ENCODE measurements at places on chromosomes 3 and 15. TPM values are rescaled to one million over a fixed set of nuclear protein-coding genes. Genes with fewer than 3 reads are reported as not detected.

DNA sequence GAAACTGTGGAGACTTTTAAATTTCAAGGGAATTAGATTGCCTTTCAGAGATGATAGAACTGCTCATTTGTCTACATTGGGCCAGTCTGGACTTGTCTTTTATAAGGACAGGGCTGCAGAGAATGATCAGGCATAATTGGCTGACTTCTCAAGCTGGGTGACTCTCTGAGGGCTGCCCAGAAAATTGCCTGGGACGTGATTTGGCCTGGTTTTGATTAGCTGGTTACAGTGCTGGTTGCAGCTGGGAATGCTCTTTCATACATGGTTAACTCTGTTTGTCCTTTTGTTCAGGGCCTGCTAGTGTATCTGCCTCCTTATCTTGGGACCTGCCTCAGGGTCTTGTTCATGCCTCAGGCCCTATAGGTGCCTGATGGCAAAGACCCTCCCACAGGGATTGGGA is 245.6 kb downstream of the CLSTN2 start:
- no peaks in the 10 kb centered on the region for H3K27me3 ChIP-seq
- H3K36me3 ChIP-seq = no peaks in the 10 kb centered on the region

DNA sequence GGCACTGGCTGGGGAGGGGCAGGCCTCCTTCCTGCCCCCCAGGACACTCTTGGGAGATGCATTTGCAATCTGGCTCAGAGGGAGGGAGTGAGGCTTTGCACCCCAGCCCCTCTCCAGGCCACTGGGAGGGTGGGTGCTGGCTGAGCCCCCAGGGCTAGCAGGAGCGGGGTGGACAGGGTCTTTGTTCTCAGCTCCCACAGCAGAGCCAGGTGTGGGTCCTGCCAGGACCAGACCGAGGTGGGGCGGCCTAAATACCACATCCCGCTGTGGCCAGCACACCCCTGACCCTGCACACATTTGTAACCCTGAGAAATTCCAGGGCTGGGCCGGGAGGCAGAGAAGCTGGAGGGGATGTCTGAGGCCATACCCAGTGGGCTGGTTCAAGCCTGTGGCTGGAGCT is 41.0 kb downstream of the STARD5 start:
- H3K4me3 ChIP-seq = no peak overlapping the region
- peaks cover 22% of the 10 kb centered on the region for H3K4me1 ChIP-seq
- no peak for DNase-seq
- no peak overlapping the region for H3K27ac ChIP-seq
- no peaks in the 10 kb centered on the region for H3K27me3 ChIP-seq

DNA sequence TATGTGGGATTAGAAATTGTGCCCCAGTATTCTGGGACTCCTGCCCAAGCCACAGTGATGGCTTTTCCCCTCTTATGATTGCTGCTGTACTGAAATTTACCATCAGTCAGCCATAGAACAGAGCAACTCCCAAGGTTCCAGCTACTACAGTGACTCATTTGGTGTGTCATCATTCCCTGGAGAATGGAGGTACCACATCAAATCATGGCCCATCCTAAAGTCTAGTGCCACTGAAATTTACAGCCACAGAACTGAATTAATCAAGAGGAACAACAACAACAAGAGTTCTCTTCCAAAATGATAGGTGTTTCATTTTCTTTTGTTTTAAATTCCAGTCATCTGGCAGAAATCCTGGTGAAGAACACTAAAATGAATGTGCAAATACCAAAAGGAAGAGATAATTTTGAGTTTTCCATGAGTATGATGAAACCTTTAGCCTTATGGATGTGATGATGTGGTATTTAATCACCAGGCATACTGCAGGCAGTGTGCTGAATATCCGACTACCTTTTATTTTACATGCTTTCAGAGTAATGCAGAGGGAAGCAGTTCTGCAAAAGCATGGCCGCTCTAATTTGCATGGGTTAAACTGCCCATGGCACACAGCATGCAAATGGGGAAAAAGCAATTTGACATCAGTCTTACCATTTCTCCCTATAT is 75.6 kb upstream of the SLC2A2 start:
- no peaks in the 10 kb centered on the region for H3K4me1 ChIP-seq
- H3K36me3 ChIP-seq = no peaks in the 10 kb centered on the region
- no peak overlapping the region for H3K27ac ChIP-seq
- DNase-seq = no peak
- H3K27me3 ChIP-seq = no peaks in the 10 kb centered on the region

GRCh38 chr15:59609730-59610712 is 1.6 kb upstream of the GCNT3 start:
- no peaks in the 10 kb centered on the region for H3K27me3 ChIP-seq
- peaks cover 2% of the 10 kb centered on the region for H3K4me1 ChIP-seq
- H3K4me3 ChIP-seq = no peak overlapping the region
- H3K27ac ChIP-seq = no peak overlapping the region
- no peaks in the 10 kb centered on the region for H3K36me3 ChIP-seq

GRCh38 chr3:117941756-117942155 is 1092.9 kb downstream of the IGSF11 start:
- no peak overlapping the region for H3K27ac ChIP-seq
- H3K27me3 ChIP-seq = no peaks in the 10 kb centered on the region
- no peak for DNase-seq
- no peaks in the 10 kb centered on the region for H3K4me1 ChIP-seq
- no peaks in the 10 kb centered on the region for H3K36me3 ChIP-seq

DNA sequence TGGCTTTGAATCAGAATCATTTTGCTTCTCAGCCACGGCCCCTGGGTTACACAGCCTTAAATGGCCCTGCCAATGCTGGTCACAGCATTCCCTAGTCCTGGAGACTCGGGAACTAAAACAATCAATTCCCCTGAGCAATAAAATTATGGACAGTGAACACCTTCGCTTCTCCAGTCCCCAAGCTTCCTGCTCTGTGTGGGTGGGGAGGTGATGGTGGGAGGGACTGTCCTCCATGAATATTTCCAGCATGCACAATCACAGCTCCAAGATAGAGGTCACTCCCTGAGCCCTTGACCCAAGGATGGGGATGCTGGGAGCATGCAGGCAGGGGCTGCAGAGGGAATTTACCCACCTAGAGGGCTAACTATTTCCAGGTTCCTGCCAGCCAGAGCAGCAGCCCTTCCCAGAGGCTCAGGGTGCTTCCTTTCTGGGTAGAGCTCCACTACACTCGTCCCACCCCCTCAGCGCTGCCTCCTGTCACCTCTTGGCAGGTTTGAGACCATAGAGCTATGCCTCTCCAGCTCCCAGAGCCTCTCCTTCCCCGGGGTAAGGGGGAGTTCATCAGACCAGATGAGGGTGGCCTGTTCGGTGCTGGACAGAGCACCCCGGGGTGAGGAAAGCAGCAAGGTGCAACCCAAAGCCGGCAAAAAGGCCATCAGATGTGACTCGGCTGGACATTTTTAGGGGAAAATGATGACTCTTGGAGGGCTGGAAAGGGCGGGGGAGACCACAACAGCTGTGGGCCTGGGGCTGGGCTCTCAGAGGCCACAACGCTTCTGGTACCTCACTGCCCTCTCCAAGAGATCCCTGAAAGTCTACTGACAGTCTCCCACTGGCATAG is 14.5 kb upstream of the CCDC33 start:
- no peak overlapping the region for H3K4me3 ChIP-seq
- DNase-seq = no peak
- H3K4me1 ChIP-seq = no peaks in the 10 kb centered on the region
- no peak overlapping the region for H3K27ac ChIP-seq
- no peaks in the 10 kb centered on the region for H3K27me3 ChIP-seq
- H3K36me3 ChIP-seq = no peaks in the 10 kb centered on the region

DNA sequence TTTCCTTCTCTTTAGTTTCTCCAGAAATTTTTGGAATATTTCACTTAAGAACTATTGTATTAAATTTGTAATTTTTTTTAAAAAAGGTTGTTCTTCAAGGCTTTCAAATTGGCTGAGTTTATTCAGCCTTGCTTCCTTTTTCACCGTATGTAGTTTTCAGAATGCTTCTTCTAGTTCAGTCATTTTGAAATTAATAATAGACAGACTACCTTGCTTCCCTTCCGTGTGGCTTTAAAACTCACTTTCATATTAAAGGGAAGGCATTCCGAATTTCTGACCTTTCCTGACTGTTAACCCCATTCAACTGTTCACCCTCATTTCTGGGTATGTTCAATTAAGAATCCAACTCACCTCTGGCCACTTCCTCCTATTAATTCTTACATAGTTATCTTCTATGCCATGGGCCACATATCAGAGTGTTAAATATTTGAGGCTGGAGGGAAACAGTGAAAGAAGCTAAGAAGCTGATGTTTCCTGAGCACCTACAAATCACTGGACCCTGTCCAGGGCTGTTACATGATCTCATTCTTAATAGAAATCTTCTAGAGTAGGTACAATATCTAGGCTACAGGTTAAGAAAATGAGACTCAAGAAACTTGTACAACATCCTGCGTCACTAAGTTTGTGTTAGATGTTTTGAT is 237.5 kb downstream of the P3H2 start:
- no peaks in the 10 kb centered on the region for H3K36me3 ChIP-seq
- no peaks in the 10 kb centered on the region for H3K27me3 ChIP-seq
- H3K27ac ChIP-seq = no peak overlapping the region
- no peaks in the 10 kb centered on the region for H3K4me1 ChIP-seq

DNA sequence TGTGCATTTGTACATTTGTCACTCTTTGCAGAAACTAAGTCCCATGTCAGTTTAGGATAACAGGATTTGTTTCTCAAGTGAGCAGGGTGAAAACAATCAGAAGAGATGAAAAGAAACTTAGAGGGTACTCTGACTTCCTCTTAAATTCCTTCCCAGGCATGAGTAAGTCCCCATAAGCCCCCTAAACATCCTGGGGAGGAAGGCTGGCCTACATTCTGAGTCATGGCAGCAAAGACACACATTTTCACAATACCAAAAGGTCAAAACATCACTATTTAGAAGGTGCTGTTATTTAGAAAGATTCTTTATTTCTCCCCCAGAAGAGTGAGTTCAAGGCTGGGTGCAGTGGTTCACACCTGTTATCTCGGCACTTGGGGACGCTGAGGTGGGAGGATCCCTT is 7.6 kb upstream of the FOXP1 start:
- peaks cover 4% of the 10 kb centered on the region for H3K4me1 ChIP-seq
- no peak overlapping the region for H3K4me3 ChIP-seq
- no peak overlapping the region for H3K27ac ChIP-seq
- H3K27me3 ChIP-seq = no peaks in the 10 kb centered on the region
- no peak for DNase-seq

DNA sequence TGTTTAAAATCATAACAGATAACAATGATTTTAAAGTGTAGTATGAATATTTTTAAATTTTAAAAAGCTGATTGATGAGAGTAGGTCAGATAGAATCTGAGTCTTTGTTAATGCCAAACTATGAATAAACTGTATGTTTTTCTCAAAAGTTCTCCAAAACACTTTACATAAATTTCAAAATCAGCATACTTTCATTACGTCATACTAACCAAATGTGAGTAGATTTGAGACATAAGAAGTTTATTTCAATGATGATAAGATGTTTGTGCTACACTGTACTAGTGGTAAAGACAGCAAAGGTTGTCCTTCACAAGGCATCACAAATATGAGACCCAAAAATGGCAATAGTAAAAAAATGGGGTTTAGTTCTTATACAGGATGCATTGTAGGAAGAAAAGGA is 1342.9 kb downstream of the SI start:
- no peak for DNase-seq
- H3K4me1 ChIP-seq = no peaks in the 10 kb centered on the region
- no peaks in the 10 kb centered on the region for H3K36me3 ChIP-seq
- H3K4me3 ChIP-seq = no peak overlapping the region
- H3K27me3 ChIP-seq = no peaks in the 10 kb centered on the region

DNA sequence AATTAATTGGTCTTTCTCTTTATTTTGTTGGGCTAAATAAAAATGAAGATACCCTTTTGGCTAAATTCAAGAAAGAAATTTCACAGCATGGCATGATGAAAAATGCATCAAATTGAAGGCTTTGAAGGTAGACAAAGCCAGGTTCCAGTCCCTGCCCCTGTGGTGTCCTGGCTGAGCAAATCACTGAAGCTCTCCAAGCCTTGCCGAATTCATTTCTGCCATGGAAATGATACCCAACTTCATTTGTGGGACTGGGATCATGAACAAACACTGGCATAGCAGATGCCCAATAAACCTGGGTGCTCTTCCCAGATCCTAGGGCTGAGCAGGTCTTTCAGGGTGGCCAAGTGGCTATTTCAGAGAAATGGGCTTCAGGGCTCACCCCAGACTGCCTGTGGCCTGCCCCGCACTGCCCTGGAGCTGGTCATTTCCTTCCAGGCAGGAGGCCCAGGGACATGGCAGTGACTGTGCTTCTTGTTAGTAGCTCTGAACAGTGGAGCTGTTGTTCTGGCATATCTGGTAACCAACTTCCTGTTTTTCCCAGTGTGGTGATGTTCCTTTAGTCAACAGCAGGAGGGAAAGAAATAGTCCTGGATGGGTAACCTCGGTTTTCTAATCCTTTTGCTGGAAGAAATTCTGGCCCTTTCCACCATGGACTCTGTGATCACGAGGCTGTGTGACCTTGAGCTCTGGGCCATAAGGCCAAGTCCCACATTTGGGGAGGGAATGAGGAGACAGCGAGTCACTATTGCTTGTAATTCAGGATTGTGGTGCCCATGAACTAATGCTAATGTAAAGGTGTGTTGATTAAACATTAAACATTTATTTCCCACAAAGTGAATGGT is 47.6 kb downstream of the CTDSPL start:
- H3K27me3 ChIP-seq = no peaks in the 10 kb centered on the region
- DNase-seq = no peak
- H3K27ac ChIP-seq = no peak overlapping the region
- H3K36me3 ChIP-seq = no peaks in the 10 kb centered on the region
- peaks cover 2% of the 10 kb centered on the region for H3K4me1 ChIP-seq

GRCh38 chr15:89673165-89673512 is 6.0 kb downstream of the PLIN1 start:
- H3K27ac ChIP-seq = no peak overlapping the region
- H3K36me3 ChIP-seq = peaks cover 9% of the 10 kb centered on the region
- DNase-seq = no peak
- no peaks in the 10 kb centered on the region for H3K27me3 ChIP-seq

GRCh38 chr3:146159616-146160320 is 1.2 kb downstream of the PLOD2 start:
- peak overlapping the region; percentile 98 for H3K4me3 ChIP-seq
- no peak for DNase-seq
- H3K4me1 ChIP-seq = peaks cover 28% of the 10 kb centered on the region
- H3K27me3 ChIP-seq = no peaks in the 10 kb centered on the region
- H3K36me3 ChIP-seq = no peaks in the 10 kb centered on the region

GRIP2 gene
- total RNA-seq = 0.05 TPM

FRMD5 gene
- 0.25 TPM for total RNA-seq

TYRO3 gene
- total RNA-seq = 2.2 TPM

SERPINI2 gene
- total RNA-seq = not detected

PLOD2 gene
- 57.0 TPM for total RNA-seq

MYZAP gene
- 1.8 TPM for total RNA-seq

CKMT1A gene
- total RNA-seq = 0.65 TPM

EHHADH gene
- total RNA-seq = 44.3 TPM

Measured in liver (tissue), 10 donors.